ENCODE measurements at places on chromosomes 12 and 14.

DNA sequence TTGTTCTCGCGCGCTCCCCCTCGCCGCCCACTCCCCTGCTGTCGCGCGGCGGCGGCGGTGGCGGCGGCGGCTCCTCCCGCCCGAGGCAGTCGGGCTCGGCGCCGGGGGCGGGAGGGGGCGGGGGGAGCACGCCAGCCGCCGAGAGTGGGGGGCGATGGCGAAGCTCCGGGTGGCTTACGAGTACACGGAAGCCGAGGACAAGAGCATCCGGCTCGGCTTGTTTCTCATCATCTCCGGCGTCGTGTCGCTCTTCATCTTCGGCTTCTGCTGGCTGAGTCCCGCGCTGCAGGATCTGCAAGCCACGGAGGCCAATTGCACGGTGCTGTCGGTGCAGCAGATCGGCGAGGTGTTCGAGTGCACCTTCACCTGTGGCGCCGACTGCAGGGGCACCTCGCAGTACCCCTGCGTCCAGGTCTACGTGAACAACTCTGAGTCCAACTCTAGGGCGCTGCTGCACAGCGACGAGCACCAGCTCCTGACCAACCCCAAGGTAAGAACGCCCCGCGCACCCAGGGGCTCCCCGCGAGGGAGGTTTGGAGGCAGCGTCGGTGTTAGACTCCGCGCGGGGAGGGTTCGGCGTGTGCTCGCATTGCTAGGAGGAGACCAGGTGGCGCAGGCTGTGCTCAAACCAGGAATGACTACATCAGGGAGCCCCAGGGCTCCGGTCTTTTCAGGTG, 629 bp downstream of the KCNMB4 start:
- peak; percentile 53 for DNase-seq

GRCh38 chr14:99188731-99189191, 83.2 kb downstream of the BCL11B start:
- DNase-seq = no peak

GRCh38 chr14:76834241-76834661, 8.0 kb downstream of the LRRC74A start:
- DNase-seq = no peak

- no peak for DNase-seq
Observed at GRCh38 chr12:105823810-105824209, 314.9 kb downstream of the NUAK1 start.

DNA sequence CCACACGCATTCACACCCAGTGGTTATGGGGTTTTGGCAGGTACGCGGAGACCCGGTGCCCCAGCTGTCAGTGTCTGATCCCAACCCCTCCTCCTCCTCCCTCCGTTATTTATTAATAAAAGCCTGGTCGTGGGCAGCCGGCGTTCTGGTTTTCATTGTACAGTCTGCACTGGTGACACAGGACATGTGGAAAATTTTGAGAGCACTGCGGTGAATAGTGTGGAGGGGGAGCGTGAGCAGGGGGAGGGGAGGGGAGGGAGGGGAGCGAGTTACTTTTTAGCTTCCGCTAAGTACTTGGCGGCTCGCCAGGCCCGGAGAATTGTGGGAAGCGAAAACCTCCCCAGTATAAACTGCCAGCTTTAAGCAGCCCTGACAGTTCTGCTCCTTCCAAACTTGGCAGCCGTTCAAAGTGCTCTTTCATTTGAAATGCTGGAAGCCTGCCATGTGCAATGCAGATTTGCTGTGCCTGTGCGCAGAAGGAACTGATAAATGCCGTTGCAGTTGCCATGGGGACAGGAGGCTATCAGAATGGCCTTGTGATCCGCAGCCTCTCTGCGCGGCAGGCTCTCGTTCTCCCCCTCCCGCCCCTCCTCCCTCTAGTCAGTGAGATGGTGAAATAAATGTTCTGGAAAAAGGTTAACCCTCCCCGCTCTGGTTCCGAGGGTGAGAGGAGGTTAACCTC, 11.7 kb upstream of the IRF2BPL start:
- peak; percentile 95 for DNase-seq

DNA sequence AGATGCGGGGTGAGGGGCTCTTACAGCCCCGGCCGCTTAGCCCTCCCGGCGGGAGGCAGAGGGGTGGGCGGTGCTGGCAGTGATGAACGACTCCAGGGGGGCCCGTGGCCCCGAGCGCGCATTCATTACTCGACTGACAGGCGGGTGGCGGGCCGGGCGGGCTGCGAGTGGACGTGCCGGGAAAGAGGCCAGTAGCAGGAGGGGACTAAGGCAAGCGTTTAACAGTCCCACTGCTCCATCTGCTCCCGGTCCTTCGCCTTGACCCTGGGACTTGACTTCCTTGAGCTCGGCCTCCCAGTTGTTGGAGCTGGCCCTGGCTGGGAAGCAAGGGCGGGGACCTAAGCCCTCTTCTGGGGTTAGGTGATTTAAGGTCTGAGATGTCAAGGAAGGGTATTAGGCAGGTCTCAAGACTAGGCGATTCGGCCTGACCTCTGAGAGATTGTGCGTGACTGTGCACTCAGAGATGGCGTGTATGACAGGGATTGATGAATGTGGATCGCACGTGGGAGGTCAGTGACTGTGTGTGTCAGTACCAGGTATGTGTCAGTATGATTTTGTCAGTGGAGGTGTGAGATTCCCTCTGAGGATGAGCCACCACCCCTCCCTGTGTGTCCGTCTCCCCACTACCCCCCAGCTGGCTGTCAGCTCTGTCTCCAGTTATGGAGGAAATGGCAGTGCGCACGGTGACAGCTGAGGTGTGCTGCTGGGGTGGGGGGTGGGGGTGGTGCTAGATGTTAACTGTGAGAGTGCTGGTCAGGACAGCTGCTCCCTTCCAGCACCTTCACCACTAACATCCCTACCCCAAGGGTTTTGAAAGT, 3.6 kb upstream of the DNAJC22 start:
- no peak for DNase-seq

GRCh38 chr12:7989827-7990491, 42.6 kb upstream of the FOXJ2 start:
- DNase-seq = peak; percentile 72

GRCh38 chr12:115375186-115375991, 691.4 kb upstream of the TBX3 start:
- DNase-seq = no peak

GRCh38 chr14:84036840-84037239, 1493.1 kb upstream of the FLRT2 start:
- no peak for DNase-seq

- no peak for DNase-seq
Observed at GRCh38 chr14:98949481-98950135, 322.4 kb downstream of the BCL11B start.

DNA sequence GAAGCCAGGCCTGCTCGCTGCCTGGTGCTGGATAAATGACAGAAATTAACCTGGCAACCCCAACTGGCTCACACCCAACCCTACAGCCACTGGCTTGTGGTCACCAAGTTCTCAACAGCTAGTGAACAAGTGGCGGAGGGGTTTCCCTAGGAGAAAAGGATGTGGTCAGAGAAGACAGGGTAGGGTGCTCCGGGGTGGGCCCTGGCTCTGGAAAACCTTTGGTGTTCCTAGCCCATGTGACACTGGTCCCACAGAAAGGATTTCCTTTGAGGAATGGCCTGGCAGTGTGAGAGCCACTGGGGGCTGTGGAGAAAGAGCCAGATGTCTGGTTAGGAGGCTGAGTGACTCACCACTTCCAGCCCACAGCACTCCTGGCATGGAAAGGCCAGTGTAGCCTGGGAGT, 8.7 kb downstream of the SYNE3 start:
- DNase-seq = no peak

DNA sequence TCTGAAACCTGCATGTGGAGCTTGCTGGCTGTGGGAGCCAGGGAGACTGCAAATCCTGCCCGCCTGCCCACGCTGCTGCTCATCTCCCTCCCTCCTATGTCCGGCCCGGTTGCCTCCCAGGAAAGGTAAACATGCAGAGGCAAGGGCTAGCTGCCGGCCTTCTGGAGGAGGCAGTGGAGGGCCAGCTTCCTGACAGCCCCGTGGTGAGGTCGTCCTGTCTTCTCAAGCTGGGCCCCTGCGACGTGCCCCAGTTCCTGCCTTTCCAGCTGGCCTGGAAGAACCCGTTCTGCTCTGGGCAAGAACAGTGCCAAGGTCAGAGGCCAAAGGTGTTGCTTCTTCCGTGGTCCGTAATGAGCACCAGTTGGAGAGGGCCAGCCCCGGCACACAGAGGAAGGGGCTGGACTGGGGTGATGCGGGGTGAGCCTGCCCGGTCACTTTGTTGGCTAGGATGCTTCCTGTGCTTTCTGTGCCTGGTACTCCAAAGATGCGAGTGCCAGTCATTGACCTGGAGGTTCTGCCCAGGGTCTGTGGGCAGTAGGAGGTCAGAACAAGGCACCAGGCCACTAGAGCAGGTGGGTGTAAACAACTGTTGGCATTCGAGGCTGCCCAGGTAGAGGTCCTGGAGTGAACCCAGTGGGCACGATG, 25.3 kb downstream of the TPCN1 start:
- no peak for DNase-seq

DNA sequence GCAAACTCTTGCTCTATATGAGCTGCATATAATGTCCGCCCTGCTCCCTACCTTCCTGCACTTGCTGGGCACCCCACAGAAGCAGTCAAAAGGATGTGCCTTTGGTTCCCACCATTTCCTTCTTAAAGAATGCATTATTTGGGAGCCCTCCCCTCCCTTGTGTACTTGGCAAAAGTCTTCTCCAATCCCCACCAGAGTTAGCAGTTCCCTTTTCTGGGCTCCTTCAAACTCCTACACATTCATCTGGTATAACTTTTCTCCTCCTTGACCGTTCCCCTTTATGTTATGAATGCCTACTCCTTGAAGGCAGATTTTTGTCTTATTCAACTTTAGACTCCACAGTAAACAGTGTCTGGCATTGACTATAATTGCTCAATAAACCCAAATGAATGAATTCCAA, 27.8 kb downstream of the AREL1 start:
- DNase-seq = no peak

GRCh38 chr12:22333713-22334409, 646 bp downstream of the ST8SIA1 start:
- peak; percentile 13 for DNase-seq

DNA sequence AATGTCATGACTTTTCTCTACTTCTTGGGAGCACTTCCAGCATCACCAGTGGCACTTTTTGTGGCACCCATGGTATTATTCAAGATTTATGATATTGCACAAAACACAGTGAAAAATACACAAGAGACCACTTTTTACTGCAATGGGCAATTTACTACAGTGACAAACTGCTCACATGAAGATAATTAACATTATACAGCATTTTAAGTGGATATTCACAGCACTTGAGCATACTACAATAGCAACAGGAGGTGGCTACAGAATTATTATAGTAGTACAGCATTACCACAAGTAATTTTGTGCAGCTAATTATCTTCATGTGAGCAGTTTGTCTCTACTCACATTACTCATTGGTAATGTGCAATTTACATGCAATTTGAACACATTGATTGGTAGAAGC, 18.3 kb downstream of the IL26 start:
- DNase-seq = no peak

- DNase-seq = no peak
Observed at GRCh38 chr14:38948171-38948570, 154.9 kb downstream of the SEC23A start.

- no peak for DNase-seq
Observed at GRCh38 chr12:43337571-43338444, 214.2 kb downstream of the ADAMTS20 start.

- DNase-seq = no peak
Observed at GRCh38 chr12:88793096-88793495, 212.8 kb upstream of the KITLG start.

GRCh38 chr12:82130762-82131161, 227.4 kb downstream of the CCDC59 start:
- no peak for DNase-seq

DNA sequence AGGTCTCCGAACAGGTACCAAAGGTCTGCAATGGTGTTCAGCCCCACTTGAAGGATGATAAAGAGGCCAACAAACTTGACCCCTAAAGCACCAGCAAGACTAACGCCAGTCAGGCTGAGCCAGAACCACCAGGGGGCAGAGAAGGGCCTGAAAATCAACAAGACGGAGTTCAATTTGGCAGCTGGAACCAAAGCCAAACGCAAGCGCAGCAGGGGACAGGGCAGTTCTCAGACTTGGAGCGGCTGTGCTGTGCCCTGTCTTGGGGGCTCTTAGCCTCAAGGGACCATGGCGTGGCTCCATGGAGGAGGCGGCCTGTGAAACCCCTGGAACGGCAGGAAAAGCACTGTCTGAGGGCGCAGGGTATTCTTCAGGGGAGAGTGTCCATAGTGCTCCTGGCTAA, 19.6 kb downstream of the POMT2 start:
- peak; percentile 12 for DNase-seq

- no peak for DNase-seq
Observed at GRCh38 chr14:93654599-93654998, 133.7 kb downstream of the PRIMA1 start.

DNA sequence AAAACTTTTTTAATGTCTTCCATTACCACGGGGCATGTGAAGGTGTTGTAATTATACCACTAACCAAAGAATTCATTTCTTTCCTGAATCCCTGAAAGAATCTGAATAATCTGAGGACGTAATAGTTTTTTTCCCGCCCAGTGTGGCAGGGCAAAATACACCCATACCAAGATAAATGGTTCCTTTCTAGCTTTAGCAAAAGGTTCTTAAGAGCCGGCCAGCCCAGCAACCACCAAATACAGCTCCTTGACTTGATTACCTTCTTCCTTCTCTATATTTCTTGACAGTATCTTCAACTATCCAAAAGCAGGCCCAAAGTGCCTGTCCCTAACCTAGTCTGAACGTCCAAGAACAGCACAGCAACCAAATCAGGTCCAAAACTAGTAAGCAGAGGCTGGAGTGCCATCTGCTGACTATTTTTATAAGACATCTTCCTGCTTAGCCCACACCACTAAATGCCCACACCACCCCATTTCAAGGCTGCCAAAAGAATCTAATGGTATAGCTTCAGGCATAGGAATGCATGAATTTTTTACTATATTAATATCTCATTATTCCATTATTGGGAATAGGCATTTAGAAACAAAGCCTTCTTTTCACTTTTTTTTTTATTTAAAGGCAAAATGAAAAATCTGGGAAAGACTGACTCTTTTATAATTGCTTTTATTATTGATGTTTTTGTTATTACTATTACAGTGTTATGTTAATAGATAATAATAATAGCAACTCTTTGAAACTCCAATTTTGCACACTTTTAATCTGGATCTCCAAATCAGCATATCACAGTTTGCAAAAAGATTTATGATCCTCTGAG, 524.4 kb downstream of the MED13L start:
- DNase-seq = no peak

DNA sequence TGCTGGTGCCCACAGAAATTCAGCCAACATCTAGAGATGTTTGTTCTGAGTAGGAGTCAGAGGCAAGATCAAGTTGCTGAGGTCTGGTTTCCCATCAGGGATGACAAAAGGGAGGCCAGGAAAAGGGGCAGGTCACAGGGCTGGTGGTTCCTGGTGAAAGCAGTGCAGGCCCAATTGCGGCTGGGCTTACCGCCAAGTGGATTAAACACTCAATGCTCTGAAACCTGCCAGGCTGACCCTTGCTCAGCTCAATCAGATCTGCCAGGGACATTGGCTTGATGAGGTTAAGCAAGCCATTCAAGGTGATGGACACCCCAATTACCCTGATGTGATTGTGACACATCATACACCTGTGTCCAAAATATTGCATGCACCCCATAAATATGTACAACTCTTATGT, 5.5 kb upstream of the OAS1 start:
- no peak for DNase-seq

- no peak for DNase-seq
Observed at GRCh38 chr12:7483343-7483742, 20.2 kb downstream of the CD163 start.

Measured in activated effector memory CD4-positive, alpha-beta T cell treated with Interleukin-2 at 50 U/mL for 16 hours (primary cell).